ENCODE measurements at places on chromosomes 7 and 10.

DNA sequence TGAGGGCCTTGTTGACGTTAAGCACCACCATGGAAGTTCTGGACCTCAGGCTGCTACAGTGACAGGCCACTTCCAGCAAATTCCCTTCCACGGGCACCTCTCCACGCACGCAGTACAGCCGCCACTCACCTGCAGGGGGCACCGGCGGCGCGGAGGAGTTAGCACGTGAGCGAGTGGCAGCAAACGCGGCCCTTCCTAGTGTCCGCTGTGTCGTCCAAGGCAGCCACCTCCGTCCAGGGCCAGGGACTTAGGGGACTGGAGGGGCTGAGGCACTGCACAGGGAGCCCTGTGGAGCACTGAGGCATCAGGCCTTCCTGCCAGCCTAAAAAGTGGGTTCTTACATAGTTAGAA is 164.4 kb downstream of the SVIL start:
- DNase-seq: no peak

DNA sequence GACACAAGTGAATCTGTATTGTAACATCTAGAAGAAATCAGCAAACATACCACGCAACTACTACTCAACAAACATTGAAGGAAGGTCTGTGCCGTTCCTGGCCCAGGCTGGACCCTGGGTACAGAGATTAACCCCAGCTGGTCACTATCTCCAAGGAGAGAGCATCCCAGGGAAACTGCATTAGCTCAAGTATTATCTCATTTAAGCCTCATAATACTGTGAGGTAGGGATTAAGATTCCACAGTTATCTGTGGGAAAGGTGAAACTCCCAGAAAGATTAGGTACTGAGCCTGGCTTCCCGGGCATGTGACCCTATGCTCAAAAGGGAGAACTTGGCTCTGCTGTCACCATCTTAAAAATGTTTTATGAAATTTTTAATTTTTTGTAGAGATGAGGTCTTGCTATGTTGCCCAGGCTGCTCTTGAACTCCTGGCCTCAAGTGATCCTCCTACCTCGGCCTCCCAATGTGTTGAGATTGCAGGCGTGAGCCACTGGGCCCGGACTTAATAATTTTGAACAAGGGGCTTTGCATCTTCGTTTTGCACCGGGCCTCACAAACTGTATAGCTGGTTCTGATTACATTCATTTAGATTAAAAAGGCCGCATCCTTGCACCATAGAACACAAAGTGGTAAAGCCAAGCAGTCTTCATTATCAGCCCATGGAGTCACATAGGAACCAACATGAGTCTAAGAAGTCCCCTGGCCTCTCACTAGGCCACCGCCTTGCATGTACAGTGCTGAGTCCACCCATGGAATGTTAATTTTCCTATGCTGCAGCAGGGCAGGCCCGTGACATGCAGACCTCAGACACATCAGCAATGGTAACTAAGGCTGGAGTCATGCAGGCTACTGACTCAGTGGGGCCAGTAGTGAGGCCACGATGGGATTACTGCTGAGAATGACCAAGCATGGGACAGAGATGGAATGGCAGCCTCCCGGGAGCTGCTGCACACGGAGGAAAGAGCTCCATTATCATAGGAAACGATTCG is 5.5 kb upstream of the CTBP2 start:
- no peak for DNase-seq

DNA sequence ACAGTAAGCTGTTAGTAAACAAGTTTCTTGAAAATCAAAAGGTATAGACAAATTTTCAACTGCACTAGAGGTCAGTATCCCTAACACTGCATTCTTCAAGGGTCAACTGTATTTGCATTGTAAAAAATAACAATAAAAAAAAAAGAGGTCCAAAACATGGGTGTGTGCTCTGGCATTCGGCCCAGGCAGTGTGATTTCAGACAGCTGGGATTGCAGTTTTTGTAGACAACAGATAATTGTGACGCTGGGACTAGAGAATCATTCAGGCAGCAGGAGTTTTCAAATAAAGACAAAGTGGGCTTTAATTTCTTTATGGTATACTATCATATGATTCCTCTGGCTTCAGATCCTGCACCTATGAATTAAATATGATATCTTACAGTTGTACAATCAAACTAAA is 543.2 kb upstream of the SEMA3D start:
- no peak for DNase-seq

GRCh38 chr10:133229265-133230043 is 563 bp upstream of the UTF1 start:
- no peak for DNase-seq

DNA sequence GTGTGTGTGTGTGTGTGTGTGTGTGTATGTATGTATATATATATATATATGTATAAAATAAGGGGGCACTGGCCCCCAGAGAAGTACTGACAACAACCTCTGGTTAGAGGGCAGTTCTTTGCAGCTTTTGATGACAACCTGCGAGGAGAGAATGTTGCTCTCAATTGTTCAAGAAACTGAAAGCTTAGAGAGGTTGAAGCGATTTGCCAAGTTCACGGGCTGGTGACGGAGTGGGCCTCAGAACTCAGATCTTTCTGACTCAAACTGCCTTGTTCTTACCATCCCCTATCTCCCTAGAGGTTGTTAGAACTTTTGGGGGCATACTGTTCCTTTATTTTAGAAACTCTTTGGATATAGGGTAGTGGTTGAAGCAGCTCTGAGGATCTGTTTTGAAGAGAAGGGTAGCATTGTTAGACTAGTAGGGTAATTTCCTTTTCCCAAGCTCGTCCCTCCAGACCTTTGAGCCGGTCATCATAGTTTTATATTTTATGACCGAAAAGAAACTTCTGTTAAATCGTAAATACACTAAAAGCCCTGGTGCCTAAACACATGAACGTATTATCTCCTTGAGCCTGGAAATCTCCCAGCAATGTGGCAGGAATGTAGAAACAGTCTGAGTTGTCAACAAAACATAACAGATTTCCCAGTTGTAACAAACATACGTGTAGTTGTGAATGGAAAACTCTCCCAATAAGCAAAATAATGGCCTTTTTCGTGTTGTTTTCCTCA is 541.7 kb upstream of the GALNT17 start:
- DNase-seq: no peak

DNA sequence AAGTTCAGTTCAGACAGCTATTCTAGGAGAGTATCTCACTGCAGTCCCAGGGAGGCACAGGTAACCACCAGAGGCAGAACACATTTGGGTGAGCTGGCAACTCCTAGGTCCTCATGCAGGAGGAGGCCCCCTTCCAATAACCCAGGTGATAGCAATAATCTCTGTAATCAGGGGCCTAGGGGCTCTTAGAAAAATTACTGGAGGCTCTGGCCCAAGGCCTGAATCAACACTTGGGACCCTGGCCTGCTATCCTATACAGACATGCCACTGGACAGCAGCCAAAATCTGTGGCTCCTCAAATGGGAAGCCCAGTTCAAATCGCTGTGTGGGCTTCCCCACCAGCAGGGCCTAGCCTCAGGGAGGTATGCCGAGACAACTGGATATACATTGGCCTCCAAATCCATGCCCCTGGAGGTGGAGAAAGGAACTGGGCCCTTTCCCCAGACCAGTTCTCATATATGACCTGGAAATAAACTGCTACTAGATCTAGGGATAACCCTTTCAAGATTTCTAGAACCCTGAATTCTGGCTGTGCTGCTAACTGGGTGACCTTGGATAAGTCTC is 1.6 kb downstream of the AVPI1 start:
- no peak for DNase-seq

- no peak for DNase-seq
Observed at GRCh38 chr10:30637881-30638467, 8.4 kb upstream of the LYZL2 start.
